ENCODE measurements at places on chromosomes 6 and 20.

GRCh38 chr6:113076116-113076515 lies 729.0 kb downstream of the RFPL4B start:
- DNase-seq, result no peak

DNA sequence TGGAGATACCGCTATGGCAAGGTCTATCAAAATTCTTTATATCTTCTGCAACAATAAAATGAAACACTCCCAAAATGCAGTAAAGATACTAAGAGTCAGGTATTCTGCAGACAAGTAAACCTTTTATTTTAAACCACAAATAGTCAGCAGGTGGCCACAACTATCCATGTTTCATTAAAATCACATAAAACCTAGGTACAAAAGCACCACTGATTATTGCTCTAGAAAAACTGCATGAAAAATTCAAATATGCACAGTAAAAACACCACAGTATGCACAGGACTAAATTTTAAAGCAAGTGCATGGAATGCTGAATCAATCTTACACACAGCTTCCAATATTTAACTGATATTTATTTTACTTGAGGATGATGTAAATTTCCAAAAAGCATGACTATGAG lies 33.3 kb downstream of the HMGN3 start:
- no peak for DNase-seq

DNA sequence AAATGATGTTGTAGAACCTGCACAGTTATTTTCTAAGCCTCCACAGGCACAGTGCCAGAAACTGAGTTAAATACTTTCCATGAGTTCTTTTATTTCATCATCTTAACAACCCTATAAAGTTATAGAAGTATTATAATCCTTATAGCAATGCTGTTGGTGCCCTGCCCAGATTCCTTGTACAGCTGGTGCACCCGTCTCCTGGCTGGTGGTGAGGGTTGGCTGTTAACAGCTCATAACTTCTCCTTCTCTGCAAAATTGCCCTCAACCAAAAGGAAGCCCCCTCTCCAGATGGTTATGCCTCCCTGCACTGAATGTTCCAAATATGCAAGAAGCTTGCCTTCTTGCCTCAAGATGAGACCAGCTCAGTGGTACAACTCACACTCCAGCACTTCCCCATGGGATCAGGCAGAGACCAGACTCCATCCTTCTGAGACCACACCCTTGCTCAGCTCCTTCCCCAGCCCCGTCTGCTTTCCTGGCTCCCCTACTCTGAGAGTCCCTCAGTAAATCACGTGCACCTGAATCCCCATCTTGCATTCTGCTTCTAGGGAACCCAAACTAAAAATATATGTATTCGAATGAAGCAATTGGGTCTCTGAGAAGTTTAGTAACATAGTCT lies 304.4 kb upstream of the PLCB4 start:
- no peak for DNase-seq

DNA sequence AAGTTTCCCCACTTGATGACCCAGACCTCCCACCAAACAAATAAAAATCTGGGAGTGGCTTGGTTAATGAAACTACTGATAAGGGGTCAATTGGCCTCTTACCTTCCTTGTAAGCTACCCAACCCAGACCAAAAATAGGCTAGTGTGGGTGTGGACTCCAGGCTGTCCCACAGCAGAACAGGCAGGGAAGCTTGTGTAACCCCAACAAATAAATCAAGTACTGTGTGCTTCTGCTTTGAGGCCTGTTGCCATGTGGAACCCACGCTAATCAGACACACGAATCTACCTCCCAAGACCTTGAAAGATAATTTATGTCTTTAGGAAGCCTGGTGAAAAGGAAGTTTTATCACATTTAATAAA lies 33.7 kb upstream of the PAQR8 start:
- no peak for DNase-seq

DNA sequence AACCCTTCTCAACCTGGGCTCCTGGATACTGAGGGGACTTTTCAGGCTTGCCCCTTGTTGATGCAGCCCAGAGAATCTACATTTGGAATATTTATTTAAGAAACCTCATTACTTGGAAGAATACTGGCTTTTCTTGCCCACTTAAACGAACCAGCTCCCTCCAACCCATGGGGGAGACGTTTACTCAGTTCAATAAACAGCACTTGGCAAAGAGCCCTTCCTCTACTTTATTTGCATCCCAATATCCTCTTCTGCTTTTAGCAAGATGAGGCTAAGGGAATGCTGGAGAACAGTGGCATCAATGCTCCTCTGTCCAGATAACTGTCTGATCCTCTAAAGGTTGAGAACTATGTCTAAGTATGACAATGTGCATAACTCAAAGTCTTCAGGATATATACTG lies 22.2 kb downstream of the PTPRK start:
- DNase-seq, result no peak

GRCh38 chr6:105867821-105868220 lies 218.3 kb upstream of the PRDM1 start:
- no peak for DNase-seq

DNA sequence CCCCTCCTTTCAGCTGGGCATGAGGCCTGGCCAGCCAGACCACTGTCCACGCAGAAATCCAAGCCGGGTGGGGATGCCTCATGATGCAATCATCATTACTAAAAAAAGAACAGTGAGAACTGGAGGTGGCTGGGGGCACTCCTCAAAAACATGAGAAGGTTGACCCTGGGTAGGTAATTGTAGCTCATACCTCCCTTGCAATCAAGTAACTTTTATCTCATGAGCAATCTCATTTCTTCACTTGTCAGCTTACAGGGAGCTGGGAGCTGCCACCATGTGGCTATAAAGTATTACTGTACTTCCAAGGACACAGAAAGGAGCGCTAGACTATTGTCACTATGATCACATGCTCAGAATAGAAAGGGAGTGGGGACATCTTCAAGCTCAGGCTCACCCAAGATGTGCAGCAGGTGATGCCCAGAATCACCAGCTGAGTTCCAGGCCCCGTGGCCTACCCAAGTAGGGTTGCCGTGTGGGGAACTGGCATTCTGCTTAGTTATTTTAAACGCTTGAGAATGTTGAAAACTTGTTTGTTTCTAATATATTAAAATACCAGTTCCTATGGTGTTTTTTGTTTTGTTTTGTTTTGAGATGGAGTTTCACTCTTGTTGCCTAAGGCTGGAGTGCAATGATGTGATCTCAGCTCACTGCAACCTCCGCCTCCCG lies 3.0 kb upstream of the CDH26 start:
- DNase-seq, result no peak

- no peak for DNase-seq
Measured at GRCh38 chr6:156809034-156809433, 31.9 kb downstream of the ARID1B start.

DNA sequence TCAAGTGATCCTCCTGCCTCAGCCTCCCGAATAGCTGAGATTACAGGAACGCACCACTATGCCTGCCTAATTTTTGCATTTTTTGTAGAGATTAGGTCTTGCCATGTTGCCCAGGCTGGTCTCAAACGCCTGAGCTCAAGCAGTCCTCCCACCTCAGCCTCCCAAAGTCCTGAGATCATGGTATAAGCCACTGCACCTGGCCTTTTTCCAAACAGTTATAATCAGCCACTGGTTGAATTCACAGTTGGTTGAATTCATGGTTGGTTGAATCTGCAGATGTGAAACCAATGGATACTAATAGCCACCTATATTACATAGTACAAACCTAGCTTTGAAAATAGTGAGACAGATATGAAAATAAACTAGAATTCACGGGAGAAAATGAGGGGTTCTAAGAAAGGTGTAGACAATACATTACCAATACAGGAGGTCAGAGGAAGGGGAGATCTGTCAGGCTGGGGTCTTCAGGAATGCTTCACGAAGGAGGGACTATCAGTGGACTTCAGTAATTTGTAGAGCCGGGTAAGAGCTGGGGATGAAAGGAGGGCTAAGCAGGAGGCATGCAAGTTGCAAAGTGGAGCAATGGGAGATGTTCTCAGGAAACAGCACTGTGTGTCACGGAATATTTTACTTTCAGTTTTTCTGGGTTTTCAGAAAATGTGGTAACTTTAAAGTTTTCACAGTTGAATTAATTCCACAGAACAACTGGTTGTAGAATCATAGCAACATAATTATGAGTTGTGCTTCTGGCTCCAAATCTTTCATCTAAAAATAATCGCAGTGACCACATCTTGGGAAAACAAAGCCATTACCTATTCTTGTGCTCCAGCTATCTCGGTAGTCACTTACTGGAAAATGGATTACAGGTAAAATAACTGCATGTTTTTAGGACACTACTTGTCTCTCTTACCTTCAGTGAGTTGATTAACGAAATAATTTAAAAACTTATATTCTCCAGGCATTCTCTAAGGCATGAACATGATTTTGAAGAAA lies 12.9 kb upstream of the CEP85L start:
- DNase-seq, result no peak

GRCh38 chr6:145213614-145214013 lies 521.7 kb downstream of the EPM2A start:
- no peak for DNase-seq

DNA sequence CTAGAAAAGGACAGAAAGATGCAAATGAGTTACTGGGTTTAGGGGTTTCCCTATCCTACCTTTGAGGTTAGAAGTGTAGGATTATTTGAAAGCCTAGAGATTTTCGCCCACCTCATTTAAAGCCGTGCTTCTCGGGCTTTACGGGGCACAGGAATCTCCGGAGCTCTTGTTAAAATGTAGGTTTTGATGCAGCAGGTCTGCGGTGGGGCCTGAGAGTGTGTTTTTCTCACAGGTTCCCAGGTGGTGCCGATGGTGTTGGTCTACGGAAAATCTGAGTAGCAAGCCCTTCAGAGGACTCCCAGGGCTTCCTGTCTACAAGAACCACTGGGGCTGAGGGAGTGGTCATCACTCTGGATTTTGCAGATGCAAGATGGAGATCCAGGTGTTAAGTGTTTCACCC lies 47.5 kb downstream of the TRAM2 start:
- no peak for DNase-seq

DNA sequence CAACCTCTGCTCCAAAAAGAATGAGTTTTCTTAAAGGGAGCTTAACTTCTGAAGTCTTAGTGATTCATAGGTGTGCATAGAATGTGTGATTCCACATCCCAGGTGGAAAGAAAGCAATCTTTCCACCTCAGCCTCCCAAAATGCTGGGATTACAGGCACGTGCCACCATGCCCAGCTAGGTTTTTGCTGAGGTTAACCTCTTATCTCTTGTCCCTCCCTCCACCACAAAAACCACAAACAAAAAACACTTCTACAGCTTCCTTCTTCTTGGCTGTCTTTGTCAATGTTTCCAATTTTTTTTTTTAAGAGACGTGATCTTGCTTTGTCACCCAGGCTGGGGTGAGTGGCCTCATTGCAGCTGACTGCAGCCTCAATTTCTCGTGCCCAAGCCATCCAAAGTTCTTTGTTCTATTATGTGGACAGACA lies 8.1 kb upstream of the CSE1L start:
- no peak for DNase-seq

- no peak for DNase-seq
Measured at GRCh38 chr6:4809999-4810918, 34.1 kb downstream of the CDYL start.

- no peak for DNase-seq
Measured at GRCh38 chr6:149924206-149924932, 1.4 kb upstream of the RAET1G start.

DNA sequence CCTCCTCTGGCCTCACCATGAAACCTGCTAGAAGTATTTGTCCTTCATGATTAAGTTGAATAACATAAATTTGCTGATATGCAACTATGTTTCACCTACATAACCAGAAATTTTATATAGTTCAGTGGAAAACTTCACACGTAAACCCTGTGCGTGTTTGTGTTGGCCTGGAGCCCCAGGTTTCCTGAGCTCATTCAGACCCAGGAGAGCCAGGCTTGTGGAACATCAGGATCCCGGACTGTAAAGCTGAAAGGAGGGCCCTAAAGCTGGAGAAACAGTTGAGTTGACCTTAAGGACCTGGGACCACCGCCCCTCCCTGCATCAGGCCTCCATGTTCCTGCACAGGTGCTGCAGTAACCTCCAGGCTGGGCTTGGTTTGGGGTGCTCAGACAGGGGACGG lies 3.1 kb upstream of the SPATS1 start:
- DNase-seq, result no peak

DNA sequence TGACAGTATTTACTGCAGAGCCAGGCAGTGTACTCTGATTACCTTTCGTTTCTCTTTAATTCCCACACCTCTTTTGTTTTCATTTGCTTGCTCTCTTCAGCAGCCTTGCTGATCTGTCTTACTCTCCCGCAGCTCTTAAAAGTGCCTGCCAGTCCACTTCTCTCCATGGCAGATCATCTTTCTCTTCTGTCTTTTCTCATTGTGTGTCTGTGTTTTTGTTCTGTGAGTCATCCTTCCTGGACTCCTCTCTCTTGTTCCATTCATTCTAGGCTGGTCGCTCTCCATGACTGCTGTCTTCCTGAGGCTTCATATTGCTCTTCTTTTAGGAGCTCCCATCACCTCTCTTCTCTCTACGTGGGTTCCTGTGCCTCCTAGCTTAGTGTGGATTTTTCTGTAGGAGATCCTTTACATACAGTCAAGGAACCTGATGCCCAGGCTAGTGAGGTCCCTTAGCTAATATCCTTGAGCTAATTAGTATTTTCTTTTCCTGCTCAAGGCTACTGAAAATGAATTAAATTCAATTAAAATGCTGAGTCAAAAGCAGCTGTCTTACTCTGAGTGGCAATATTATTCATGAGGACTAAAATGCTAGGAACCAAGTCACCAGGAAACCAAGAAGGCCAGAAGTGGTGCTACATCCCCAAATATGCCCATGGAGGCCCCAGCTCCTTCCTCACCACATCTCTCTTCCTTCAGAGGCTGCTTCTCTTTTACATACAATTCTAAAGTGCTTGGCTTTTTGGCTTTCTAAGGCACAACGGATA lies 86.1 kb downstream of the SLX4IP start:
- no peak for DNase-seq

DNA sequence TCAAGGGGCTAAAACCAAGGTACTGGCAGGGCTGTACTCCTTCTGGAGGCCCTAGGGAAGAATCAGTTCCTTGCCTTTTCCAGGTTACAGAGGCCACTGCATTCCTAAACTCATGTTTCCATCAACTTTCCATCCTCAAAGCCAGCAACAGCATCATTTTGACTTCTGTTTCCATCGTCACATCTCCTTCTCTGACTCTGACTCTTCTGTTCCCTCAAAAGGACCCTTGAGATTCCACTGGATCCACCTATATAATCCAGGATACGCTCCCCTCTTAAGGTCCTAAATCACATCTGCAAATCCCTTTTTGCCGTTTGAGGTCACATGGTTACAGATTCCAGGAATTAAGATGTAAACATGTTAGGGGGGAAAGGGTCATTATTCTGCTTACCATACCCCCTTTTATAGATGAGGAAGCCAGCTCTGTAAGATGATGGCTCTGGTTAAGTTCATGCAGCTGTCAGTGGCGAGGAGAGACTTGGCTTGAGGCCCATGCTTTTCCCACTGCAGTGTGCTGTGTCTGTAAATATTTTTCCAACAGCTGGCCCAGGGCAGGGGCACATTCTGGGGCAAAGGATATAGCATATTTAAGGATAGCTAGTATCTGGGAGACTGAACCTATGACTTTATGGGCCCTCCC lies 114.6 kb downstream of the TNFRSF21 start:
- DNase-seq, result no peak

- no peak for DNase-seq
Measured at GRCh38 chr6:35933844-35934243, 12.9 kb upstream of the SRPK1 start.

DNA sequence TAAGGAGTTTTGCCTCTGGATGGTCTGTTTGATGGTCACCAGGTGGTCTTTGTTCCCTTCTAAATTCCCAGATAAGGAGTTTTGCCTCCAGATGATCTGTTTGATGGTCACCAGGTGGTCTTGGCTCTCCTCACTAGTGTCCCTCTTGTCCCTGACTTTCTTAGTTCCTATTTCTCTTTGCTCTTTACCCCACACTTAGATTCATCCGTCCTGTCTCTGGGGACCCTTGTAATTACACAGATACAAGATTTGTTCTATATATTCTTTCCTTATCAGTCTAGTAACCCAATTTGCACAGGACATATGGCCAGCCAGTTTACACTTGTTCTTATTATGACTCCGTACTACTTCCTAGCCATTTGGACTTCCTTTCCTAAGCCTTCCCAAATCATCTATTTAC lies 84.0 kb upstream of the B3GAT2 start:
- DNase-seq, result no peak

Measured in left renal pelvis (tissue), 4 donors.